ENCODE measurements at places on chromosomes 4 and X. TPM values are rescaled to one million over a fixed set of nuclear protein-coding genes. Genes with fewer than 3 reads are reported as not detected.

Gene MBTPS2
- total RNA-seq, result 6.0 TPM

Gene TMSB15A
- 4.5 TPM for total RNA-seq

Gene NXF3
- total RNA-seq, result not detected

Gene BEX2
- 0.67 TPM for total RNA-seq

Gene TMEM192
- total RNA-seq, result 11.7 TPM

Gene HSFX3
- not detected for total RNA-seq
